ENCODE measurements at places on chromosomes 11 and 22. TPM values are rescaled to one million over a fixed set of nuclear protein-coding genes. Genes with fewer than 3 reads are reported as not detected.

DNA sequence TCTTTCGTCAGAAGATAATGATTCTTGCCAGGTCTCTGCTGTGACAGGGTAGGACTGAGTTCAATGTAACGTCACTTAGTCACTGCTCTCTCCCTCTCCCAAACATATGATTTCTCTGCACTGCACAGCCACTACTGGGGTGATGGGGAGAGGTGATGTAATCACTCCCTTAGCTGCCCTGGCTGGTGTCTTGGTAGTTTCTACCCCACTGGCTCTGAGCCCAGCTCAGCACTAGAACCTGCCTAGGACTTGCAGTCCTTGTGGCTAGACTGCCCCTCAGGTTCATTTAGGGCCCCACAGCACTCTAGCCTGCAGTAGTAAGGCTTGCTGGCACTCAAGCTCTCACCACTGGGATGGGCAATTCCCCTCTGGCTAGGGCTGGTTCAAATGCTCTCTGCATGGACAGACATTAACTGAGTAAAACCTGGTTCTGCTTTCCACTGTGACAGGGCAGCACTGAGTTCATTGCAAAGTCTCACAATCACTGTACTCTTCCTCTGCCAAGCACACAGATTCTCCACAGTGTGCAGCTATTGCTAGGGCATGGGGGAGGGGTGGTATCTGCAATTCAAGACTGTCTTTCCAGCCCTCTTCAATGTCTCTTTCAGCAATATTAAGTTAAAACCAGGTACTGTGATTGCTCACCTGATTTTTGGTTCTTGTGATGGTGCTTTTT is 571.4 kb upstream of the FAT3 start:
- no peak for DNase-seq

- no peak for DNase-seq
These were observed 2.1 kb downstream of the APOBEC3B start for GRCh38 chr22:38984224-38984623.

DNA sequence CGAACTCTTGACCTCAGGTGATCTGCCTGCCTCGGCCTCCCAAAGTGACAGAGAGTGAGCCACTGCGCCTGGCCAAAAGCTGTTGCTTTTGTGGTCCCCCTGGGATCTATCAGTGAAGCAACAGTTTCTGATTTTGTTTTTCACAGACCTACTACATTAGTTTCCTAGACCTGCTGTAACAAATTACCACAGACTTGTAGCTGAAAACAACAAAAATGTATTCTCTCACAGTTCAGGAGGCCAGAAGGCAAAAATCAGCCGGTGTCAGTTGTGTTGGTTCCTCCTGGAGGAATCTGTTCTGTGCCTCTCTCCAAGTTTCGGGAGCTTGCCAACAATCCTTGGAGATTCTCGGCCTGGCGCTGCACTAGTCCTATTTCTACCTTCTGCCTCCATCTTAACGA is 8.5 kb upstream of the SLC35C1 start:
- DNase-seq: no peak

MAPK8IP2 gene
- total RNA-seq: 0.28 TPM

VPREB1 gene
- total RNA-seq: not detected

SHISAL1 gene
- not detected for total RNA-seq

DNA sequence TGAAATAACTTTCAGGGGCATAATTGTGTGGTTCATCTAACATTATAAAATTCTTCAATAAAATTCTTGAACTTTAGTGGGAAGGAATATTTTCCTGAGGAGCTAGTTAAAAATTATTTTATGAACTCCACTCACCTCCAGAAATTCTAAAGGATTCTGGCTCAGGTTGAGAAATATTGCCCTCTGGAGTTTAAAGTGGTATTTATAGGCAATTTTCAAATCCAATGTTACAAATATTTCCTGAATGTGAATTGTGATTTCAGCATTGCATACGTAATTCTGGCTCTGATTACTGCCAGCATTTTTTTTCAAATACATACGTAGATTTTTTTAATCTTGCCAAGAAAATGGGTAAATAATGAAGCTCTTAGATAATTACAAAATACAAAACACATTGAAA is 598.2 kb upstream of the ANO3 start:
- no peak for DNase-seq

- DNase-seq: no peak
These were observed 4.9 kb upstream of the PLXNB2 start for GRCh38 chr22:50312371-50312770.

- no peak for DNase-seq
These were observed 23.8 kb downstream of the DIXDC1 start for GRCh38 chr11:111960916-111961315.

DNA sequence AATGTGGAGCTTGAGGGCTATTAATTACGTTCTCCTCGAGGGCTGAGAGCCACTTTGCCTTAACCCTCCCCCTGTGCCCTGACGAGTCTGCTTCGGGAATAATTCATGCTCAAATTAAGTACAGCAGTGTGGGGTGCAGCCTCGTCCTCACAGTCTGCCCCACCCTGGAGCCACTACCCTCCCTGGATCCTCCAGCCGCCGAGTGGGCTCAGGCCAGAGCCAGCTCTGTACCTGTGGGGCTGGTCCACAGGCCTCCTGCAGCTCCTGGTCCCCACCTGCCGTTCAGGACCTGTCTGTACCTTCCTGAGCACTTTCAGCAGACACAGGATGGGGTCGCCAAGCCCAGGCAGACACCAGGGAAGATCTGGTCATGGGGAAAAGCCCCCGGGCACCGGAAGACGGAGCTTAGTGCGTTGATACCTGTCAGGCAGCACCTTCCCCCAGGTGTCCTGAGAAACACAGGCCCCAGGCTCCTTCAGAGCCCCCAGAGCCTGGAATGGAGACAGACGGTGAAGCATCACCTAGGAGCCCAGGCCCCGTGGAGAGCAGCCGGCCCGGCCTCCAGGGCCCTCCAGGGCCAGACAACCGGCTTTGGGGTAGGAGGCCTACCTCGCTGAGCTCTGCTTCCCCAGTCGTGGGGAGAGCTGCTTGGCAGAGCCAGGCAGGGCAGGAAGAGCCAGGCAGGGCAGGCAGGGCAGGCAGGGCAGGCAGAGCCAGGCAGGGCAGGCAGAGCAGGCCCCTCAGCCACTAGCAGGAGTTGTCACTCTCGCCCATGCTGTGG is 9.7 kb downstream of the TSPAN32 start:
- DNase-seq: no peak

DNA sequence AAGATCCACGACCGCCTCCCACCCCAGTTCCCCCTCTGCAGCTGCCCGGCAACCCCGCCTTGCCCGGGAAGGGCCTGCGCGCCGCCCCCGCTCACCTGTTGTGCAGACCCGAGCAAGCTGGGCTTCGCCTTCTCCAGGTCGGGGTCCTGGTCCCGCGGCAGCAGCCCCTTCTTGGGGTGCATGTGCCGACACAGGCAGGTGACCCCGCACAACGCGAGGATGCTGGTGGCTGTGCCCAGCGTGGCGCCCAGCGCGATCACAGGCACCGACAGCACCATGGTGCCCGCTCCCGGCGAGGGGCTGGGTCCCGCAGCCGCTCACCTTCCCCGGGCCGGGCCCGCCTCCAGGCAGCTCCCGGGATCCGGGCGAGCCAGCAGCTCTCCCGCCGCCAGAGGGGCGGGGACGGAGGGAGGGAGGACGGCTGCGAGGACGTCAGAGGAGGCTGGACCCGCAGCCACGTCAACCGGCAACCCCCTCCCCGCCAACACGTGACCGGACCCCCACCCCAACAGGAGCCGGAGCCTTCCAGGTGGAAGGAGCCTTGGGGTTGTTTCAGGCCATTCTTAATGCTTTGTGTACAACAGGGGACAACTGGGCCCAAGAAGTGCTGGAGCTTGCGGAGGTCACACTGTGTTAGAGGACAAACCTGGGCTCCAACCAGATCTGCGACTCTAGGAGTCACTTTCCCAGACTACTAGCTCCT is at the start of gene SYT13:
SYT13 (minus strand) TSS at position 412 of the 703 bp plus-strand sequence; CDS start at position 278, 134 bp downstream.
- no peak for DNase-seq

DNA sequence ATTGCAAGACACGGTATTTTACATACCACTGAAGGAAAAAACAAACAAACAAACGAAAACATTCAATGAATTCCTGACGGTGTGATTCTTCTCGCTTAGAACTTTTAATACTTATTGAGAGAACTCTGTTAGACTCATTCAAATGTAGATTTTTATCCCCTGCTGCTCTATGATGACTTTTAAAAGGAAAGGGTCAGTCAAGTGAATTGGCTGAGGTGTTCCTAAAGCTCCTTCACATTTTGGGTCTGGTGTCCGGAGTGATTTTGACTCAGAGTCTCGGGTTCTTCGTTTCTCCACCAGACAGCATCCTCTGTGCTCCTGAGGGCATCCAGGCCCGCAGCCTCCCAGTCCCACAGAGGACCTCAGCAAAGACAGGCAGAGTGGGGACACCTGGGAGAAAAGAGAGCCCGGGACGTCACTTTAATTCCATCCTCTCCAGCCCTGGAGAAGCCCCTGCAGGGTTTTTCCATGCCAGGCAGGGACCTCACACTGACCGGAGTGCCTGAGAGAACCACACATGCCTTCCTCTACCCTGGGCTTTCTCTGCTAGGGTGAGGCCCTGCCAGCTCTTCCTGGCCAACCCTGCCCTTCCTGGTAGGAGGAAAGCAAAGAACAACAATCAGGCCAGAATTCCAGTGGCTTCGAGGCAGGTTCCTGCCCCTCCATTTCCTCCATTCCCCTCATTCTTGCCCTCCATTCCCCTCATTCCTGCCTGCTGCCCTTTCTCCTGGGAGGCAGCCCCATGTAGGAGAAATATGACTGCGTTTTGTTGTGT is 1.4 kb upstream of the CSF2RB start:
- DNase-seq: no peak

DNA sequence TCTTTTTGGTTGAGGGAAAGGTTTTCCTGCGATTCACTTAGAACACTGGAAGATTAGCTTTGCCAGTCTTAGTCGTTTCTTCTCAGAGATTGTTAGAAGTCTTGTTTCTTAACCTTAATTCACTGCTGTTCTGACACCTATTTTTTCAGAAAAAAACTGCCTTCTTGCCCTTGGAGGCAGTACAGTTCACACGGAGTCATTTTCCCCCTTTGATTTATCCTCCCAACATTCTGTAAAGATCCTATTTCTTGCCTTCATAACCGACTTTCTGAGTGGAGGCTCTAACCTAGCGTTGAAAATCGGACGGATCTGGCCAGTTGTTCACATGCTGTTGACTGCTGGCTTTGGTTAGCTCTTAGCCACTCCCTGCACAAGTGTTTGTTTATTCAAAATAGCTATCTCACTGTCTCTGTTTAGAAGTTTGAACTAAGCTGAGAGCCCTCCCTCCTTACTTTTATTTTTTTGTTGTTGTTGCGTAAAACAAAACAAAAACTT is 737 bp downstream of the BCL2L13 start:
- no peak for DNase-seq

DNA sequence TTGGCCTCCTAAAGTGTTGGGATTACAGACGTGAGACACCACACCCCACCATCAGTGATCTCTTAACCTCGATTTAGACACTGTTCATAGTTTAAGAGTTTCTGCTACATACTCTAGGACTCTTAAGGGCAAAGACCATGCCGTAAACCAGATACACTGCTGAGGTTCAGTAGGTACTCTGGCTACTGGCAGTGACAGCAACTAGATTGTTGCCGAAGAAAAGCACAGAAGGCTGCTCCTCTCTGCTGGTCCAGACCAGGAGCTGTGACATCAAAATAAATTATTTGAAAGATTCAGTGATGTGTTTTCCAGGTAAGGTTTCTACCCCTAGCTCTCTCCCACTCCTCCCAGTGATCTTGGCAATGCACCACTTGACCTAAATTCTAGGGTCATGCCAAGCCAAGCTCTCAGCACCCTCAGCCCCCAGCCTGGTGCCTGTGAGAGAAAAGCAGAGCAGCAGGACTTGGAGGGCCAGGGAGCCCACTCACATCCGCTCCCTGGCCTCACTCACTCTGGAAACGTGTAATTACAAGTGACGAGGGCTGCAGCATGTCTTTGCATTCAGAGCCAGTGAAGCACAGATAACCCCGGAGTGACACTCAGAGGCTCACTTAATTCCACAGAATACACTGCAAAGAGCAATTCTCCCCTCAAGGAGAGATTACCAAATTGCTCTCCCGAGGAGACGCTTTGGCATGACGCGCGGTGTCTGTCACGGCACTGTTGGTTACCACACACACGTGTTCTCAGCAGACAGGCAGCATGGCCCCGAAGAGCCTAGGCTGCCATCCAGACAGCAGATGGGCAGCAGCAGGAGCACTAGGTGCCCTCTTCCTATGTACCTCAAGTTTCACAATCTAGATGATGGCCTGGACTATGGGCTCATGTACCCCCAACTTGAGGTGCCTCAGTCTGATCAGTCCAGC is 96.9 kb upstream of the PITPNB start:
- peak; percentile 13 for DNase-seq

DNA sequence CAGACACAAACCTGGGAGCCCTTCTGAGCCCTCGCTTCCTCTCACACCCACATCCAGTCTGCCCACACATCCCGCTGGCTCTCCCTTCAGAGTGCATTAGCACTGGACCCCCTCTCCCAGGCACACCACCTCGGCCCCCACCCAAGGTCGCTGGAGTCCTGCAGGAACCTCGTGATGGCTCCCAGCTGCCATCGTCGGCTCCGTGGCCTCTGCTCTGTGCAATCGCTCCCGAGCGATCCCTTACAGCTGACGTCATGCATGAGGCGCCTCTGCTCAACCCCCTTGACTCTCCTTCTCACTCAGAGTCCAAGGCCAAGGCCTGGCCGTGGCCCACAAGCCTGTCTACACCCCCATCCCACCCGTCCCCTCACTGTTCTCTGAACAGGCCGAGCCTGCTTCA is 183.9 kb downstream of the EFCAB6 start:
- DNase-seq: no peak

DNA sequence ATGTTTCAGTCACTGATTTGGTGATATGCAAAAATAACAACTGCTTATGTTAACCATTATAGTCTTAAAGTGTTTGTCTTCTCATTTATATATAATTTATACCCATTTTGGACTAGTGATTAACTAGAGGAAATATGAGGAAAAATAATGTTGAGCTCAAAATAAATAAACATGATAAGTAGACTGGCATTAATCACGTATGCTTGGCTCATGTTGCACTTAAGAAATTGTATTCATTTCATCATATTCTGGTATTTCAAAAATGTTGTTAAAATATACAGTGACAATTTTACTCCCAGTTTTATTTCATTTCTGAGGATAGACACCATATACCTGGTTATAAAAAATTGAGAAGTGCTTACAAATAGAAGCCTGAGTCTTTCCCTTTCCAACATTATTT is 3.8 kb upstream of the OR10D3 start:
- no peak for DNase-seq

DNA sequence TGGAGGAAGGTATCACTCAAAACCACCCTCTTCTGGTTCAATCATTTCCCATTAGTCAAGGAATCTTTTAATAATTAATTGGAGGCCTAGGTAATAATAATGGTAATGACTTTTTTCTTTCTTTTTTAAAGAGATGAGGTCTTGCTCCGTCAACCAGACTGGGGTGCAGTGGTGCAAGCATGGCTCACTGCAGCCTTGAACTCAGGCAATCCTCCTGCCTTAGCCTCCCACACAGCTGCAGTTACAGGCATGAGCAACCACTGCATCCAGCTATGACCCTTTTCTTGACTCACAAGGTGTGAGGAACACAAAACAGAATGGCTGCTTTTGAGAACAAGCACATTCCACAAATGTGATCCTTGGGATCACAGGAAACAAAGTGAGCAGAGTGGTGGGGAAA is 3.6 kb downstream of the POLDIP3 start:
- DNase-seq: no peak

DNA sequence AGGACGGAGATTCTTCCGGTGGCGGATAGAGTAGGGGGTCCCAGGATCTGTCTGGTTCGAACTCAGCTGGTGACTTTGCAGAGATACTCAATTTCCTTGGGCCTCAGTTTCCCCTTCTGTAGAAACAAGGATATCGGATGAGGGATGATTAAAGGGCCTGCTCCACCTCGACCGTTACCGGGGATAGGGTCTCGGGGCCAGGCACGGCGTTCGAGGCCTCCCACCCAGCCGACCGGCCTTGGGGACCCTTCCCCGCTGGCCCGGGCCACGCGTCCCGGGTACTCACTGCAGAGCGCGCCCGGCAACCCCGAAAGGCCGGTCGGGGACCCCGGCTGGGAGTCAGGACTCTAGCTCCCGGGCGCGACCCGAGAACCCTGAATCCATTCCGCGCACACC is 321 bp downstream of the RHBDD3 start:
- no peak for DNase-seq

Measured in activated naive CD8-positive, alpha-beta T cell treated with anti-CD3 and anti-CD28 coated beads, Interleukin-2, amount 10 ng/mL, durations not matched to agents 7 days and 5 days (primary cell).